ENCODE measurements at places on chromosomes 16 and 17.

DNA sequence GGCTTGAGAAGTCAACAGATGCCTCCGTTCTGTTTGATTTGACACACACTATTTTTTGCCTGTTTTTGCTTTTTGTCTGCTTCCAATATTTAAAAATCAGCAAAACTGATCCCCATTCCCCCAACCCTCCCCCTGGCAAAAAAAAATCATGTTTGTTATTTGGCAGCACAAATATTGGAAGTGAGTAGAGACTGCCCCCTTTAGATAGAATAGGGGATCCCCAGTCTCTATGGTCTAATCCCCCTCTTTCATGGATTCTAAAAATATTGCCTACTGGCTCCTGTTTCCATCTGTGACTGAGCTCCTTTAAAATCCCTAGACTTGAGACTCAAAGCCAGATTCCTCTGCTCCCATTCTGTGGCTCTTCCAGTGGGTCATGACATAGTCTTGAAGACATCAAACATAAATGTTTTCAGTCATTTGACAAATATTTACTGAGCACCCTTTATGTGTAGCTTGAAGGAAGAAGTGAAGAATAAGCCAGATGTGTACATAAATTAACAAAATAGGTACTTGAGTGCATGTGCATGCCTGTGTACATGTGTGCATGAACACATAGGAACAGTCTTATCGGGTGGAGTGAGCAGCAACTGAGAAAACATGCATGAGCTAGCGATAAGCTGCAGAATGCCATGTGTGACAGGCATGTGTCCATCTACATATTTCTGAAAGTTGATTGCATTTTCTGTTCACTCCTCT lies 101.2 kb downstream of the SALL1 start:
- DNase-seq, result no peak

GRCh38 chr17:37388266-37388665 lies 12.5 kb downstream of the C17orf78 start:
- DNase-seq, result no peak

- peak; percentile 54 for DNase-seq
Observed at GRCh38 chr16:6229186-6229585, 1103.5 kb upstream of the RBFOX1 start.

- DNase-seq, result no peak
Observed at GRCh38 chr16:57711993-57712392, 17.4 kb downstream of the DRC7 start.

- no peak for DNase-seq
Observed at GRCh38 chr16:31157136-31157535, 7.3 kb upstream of the PRSS36 start.

GRCh38 chr16:54477714-54478113 lies 191.1 kb upstream of the IRX3 start:
- DNase-seq, result no peak

- no peak for DNase-seq
Observed at GRCh38 chr17:47843391-47843730, 2.3 kb upstream of the SCRN2 start.

DNA sequence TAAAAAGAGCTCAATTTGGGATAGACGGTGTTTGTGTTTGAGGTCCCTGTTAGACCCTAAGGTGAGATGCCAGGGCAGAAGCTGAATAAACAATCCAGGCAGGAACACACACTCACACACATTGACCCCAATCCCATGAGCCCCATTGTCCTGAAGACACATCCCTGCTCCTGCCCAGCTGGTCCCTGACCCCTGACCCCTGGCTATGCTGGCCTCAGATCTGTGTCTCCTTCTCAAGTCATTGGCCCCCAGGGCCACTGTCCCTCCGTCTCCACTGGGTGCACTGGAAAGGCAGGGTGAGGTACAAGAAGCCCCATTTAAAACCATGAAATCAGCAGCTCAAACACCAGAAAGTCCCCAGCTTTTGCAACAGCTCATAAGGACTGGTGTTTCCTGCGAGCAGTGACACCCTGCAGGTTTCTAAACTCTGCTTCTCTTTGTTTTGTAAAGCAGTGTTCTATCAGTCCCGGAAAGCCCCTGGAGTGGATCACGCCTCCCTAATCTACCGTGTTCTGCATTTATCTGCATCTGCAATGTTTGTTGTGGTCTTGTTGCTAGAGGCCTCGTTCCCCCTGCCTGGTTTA lies 18.0 kb upstream of the ASGR2 start:
- DNase-seq, result no peak

GRCh38 chr16:23965137-23965733 lies 129.5 kb downstream of the PRKCB start:
- DNase-seq, result no peak

DNA sequence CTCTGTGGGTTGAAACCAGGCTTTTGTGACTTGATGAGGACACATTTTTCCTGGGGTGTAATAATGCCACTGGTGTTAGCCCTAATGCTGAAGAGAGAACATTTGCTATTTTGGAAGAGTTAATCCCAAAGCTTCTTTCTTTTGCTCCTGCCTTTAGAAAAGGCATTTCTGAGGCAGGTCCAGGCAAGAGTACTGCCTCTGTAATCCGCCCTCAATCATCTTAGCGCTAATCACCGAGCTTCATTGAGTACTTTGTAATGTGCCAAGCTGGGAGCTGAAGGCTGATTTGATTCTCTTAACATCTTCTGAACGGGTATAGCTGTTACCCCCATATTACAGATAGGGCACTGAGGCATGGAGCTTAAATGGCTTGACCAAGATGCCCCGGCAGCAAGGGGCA lies 60.3 kb downstream of the AKAP1 start:
- DNase-seq, result no peak

DNA sequence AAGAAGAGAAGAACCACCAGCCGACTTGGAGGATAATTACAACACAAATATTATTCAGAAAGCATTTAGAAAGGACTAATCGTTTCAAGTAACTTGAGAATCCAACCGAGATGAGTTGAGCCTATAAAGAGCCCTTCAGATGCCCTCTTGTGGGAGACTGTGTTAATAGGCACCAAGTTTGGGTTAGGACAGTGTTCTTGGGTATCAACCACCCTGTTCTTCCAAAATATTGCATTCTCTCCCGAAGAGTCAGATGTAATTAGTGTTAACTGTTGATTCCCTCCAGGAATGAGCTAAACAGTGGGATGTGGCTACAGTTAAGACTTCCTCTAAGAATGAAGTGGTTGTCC lies 87.8 kb upstream of the NOL11 start:
- peak; percentile 15 for DNase-seq

- DNase-seq, result no peak
Observed at GRCh38 chr17:63986821-63987220, 11.3 kb upstream of the PRR29 start.

DNA sequence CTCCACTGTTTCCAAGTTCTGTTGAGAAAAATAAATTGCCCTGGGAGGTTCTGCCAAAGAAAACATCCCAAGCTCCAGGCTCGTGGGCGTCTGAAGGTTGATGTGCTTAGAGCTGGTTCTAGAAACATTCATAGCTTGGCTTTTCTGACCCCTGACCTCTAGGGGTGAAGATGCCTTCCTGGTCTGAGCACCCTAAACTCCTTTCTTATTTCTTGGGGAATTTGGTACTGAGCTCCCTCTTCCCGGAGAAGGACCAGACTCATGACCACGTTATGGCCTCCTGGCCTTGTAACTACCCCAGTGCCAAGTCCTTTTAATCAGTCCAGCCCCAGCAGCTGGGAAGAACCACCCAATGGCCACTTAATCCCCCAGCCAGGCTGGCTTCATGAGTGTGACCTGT lies 66.4 kb downstream of the MYH11 start:
- DNase-seq, result no peak

DNA sequence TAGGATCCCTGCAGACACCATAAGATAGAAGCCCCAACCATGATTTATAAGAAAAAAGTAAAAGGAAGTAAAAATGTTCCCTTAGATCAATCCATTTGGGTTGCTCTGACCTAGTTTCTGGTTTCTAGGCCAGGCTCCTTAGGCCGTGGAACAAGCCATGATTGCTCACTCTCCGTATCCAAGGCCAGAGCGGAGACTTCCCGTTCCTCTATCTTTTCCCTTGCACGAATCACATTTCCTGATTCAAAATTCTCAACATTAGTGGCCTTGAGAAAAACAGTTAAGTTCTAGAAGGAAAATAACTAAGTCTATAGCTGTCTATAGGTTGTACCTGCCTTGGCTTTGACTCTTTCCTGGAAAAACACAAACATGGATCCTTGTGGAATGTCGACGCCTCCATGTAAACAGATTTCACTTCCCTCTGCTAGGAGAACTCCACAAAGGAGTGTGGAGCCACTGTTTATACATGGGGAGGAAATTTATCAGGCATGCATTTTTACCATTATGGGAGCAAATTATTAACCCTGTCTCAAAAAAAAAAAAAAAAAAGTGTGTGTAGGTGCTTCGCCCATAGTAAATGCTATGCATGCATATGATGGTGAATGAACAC lies 149.6 kb downstream of the ZFHX3 start:
- no peak for DNase-seq

DNA sequence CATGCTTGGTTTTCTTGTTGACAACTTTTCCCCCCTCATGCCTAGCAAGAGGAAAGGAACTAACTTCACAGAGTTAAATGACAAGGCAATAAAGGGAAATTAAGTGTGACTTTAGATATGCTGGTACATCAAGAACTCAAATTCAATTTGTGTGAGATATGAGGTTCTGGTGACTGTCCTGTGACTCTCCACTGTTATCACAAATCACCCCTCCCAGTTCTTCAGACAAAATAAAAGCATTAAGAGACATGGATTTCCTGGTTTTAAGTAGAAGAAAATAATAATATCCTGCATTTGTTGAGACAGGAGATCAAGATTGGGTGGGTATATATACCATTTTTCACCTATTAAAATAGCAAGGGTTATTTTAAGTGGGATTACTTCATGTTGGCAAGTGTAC lies 46.2 kb downstream of the SNTB2 start:
- no peak for DNase-seq

DNA sequence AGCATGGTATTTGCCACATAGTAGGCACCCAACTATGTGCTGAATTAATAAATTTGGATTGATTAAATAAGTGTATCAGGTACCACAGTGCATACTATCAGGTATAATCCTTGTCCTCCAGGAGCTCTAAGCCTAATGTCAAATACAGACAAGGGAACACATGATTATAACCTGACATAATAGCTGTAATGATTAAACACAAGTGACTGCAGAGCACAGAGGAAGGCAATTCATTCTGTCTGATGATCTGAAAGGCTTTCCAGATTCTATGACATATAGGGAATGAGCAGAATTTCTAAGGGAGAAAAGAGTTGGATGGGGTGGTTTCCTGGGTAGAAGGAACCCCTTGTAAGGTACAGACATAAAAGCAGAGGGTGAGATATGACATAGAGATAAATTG lies 273.5 kb downstream of the KIF2B start:
- DNase-seq, result no peak

DNA sequence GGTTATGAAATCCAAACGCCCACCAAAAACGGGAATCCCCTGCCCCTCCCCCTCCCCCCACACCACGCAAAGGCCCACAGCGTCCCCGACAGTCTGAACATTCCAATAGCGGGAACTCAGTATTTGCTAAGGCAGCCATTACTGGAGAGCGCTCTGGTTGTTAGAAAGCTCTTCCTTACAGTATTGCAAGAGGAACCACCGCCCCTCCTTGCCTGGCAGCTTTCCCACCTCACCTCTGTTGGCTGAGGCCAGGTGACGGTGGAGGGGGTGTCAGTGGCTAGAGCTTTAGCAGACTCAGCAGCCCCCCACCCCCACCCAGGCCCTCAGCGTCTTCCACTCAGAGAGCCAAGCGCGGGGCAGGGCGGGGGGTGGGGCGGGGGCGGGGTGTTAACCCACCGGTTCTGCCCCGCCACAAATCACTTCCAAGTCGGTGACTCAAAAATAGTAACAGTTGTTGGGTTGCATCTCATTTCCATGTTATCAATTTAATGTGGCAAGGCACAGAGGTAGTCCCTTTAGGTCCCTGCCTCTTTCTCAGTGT lies 2.2 kb upstream of the PLEKHH3 start:
- no peak for DNase-seq

DNA sequence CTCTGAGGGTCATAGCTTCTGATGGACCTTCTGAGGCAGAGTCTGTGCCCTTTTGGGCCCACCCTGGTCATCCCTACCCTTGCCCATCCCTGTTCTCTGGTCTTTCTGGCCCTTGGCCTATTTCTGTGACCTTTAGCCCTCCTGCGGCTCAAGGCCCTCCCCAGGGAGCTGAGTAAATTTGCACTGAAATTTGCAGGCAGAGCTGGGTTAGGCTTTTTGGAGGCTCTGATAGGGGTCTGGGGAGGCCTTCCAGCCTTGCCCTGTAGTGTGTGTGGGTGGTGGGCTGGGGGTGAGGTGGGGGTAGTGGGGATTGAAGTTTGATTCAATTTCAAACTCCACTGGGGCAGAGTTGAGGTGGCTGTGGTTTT lies 17.8 kb downstream of the RARA start:
- DNase-seq, result no peak

GRCh38 chr17:30340801-30341356 lies 7.0 kb upstream of the TMIGD1 start:
- DNase-seq, result no peak

DNA sequence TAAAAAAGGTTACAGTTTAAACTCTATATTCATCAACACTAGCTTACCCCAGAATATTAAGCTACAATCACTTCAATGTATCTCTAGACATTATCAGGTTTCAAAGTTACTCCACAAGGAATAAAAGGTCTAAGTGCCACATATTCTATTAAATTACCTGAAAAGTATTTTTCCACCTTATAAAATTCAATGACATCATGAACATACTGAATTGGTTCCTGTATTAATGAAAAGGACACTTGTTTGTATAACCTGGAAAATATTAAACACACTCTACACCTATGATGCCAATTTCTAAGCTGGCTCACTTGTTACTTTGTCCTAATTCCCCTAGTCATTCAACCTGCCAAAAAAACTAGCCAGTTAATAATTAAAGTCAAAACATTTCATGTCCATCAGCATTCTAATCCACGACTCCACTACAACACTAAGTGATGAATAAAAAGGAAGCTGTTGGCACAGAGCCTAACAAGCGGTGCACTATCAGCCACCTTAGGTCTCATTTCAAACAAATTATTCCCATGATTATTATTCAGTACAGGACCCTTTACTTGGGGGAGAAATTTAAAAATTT lies 12.2 kb downstream of the MED13 start:
- no peak for DNase-seq

DNA sequence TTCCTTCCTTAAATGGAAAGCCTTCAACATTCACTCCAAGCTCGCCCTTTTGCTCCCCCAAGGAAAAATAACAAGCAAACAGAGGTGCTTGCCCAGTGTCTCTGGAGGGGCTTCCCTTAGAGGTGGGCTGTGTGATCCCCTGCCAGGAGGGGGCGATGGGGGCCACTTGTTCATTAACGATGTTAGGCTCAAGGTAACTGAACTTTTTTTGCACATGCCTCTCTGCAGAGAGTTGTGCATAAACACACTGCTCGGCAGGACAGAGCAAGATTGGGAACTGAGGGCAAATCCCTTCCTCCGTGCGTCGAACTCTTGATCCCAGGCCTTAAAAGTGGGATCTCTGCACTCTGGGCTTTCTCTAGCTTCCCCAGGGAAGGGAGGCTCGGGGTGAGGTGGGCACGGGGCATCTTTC lies 15.5 kb upstream of the NAGLU start:
- no peak for DNase-seq

- DNase-seq, result no peak
Observed at GRCh38 chr16:47019568-47019967, 46.1 kb upstream of the DNAJA2 start.

DNA sequence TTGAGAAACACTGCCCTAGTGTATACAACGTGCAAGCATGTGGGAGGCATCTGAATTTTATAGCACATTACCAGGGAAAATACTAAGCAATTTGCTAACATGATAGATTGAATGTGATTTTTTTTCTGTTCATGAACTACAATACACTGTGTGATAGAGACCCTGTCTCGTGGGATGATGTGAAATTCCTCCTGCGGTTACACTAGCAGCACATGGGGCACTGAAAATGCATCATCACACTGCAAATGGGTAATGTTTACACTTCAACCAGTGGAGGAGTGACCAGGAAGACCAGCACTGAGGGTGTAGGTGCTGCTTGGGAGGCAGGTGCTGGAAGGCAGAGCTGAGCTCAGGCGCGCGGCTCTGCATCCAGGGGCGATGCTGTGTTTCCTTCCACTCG lies 28.8 kb downstream of the ORC6 start:
- DNase-seq, result no peak

Data from NCI-H187 treated with DMSO at 0.1 percent for 48 hours (cell line).